Urothelium cell line (cell line): ENCODE measurements at places on chromosomes 6 and 20.

- no peak for DNase-seq
These were observed 16.8 kb downstream of the SRSF3 start for GRCh38 chr6:36610956-36611336.

- DNase-seq: no peak
These were observed 27.3 kb downstream of the NQO2 start for GRCh38 chr6:3026791-3027626.

DNA sequence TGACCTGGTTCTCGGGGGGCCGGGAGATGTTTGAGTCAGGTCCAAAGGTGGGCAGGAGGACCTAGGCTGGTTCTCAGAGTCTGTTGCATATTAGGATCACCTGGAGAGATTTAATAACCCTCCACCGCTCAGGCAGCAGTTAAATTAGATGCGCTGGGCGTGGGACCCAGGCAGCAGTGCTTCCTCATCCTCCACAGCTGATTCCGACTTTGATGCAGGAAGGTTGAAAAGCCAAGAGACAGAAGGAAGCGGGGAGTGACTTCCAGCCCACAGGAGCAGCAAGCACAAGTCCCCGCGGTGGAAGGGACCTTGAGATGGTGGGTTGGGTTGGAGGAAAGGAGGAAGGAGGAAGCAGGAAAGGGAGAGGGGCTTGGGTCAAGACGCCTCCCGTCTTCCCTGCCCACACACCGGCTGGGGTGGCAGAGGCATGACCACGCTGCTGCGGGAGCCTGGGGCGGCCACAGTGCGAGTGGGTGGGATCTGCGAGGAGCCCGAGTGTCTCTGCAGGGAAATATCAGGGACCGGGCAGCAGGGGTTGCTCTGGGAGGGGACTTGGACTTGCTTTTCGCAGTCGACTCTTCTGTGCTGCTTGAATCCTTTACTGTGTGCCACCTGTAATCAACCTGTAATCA is 146.0 kb downstream of the PHACTR3 start:
- DNase-seq: no peak

DNA sequence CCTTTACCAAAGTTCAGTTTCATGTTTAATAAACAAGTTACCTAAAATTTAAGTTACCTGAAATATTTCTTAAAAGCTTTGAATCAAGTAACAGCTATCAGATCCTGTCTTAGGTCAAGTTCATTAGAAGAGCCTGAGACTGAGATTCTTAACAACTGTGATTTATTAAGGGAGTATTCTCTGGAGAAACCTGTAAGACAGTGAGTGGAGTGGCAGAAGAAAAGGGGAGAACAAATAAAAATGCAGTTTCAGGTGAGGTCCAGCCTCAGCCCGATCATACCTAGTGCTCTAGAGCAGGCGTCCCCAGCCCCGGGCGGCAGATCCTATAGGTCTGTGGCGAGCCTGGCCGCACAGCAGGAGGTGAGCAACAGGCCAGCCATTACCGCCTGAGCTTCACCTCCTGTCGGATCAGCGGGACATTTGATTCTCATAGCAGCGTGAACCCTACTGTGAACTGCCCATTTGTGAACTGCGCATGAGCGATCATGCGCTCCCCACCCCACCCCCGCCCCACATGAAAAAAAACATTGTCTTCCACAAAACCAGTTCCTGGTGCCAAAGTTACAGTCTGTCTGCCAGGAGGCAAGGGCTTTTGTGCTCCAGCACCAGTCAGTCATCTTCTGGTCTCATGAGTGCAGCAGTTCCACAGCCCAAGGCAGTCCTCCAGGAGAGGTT is 59.2 kb upstream of the ADGRB3 start:
- DNase-seq: no peak

DNA sequence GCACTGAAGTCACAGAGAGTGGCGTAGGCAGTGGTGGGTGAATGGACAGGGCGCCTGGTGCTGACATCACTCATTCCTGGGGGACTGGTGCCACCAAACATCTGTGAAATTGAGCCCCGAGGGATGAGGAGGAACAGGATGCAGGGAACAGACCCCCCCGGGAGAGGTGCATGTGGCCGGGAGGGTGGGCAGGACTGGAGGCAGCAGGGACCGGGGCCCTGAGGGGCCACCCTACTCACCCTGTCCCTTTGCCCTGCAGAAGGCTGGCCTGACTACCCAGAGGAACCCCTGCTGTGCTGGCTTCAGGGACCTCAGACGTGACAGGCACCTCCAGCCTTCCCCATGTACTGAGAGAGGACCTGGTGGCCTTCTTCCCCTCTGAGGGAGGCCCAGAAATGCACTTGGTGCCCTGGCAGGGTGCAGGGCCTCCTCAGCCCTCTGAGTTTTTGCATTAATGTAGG is 25.1 kb downstream of the SYNDIG1 start:
- DNase-seq: no peak

- DNase-seq: no peak
These were observed 131.6 kb upstream of the OLIG3 start for GRCh38 chr6:137625808-137626207.

DNA sequence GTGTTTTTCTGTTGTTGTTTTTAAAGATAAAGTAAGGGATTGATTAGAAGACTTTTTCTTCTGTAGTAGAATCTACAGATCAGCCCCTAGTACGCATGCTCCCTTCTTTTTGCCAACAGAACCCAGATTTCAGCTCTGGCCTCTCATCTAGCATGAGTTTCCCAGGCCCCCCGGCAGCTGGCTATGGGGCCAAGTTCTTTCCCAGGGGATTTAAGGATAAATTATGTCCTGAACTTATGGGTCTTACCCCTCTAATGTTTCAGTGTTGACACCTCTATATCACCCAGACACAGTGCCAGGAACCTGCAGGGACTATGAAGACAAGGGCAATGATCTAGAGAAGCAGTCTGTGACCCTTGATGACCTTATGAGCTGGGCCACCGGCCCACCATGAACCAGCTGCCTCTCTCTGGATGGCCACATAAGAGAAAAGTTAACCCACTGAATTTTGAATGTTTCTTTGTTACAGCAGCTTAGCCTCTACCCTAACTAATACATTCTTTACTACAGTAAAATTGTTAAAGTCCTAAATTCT is 150.5 kb downstream of the UNC5CL start:
- no peak for DNase-seq

DNA sequence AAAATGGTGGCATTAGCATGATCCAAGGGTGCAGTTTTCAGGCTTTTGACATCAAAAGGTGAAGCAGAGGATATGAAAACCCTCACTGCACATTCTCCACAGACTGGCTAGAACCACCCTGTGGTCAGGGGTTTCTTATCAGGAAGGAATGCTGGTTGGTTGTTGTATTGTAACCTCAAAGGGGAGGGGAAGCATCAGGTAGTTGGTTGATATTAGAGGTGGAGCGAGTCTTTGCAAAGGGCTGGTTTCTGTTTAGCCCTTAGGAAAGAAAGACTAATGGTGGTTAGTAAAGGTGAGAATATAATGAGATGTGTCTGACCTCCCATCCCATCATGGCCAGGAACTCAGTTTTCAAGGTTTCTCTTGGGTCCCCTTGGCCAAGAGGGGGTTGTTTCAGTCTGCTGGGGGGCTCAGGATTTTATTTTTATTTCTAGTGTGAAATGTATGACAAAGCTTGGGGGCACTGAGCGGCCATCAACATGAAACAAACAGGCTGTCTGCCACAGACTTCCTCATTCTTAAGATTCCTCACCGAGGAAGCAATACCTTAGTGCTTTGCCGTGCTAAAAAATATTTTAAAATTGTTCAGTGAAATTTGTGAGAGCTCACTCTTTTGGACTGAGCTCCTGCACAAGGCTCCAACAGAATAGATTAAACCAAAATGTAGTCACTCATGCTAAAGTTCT is 47.5 kb upstream of the PROKR2 start:
- DNase-seq: peak; percentile 35

DNA sequence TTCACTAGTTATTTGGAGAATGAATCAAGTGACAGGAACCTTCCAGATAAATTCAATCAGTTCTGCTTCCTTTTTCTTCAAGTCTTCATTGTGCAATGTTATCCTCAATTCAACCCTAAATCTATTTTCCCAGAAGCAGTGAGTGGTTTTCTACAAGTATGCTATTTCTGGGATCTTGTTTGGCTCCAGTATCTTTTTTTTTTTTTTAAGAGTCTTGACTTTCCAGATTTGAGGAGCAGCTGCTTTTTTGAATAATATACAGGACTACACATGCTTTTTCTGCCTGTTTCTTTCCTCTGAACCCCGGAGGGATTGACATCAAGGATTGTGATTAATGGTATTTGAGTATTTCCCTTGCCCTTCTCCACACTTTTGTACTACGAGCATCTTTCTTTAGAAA is 339.2 kb upstream of the JAG1 start:
- DNase-seq: no peak

DNA sequence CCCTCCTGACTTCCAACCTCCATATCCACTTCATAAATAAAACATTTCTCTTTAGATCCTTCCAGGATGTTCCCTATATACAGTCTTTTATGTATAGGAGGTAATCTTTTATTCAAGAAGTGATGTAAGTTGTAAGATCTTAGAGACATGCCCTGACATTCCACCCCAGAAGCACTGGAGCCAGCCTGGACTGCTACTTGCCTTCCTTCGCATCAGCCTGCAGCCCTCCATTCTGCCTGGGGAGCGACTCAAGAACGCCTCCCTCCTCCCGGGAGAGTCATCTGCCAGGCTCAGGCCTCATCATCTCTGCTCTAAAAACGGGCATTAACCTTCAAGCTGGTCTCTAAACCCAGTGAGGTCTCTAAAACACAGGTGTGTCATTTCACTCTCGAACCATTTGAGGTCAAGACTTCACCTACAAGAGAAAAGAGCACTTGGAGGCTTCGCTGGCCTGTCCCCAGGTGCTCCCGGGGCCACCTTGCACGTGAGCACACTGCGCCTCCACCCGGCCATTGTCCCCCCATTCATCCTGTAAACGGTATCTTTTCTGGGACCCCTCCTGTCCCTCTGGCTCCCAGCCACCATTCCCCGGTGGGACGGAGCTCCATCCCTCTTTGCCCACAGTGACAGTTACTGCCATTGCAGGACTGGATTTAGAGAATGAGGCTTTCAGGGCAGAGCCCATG is 107.5 kb upstream of the PDE10A start:
- no peak for DNase-seq

- no peak for DNase-seq
These were observed 13.9 kb upstream of the MROH8 start for GRCh38 chr20:37193226-37193625.

GRCh38 chr6:89834884-89835792 is 5.5 kb downstream of the CASP8AP2 start:
- no peak for DNase-seq

- peak; percentile 46 for DNase-seq
These were observed 1111.4 kb upstream of the CITED2 start for GRCh38 chr6:140485740-140486449.

- no peak for DNase-seq
These were observed 42.0 kb downstream of the KIAA1755 start for GRCh38 chr20:38218566-38218885.

DNA sequence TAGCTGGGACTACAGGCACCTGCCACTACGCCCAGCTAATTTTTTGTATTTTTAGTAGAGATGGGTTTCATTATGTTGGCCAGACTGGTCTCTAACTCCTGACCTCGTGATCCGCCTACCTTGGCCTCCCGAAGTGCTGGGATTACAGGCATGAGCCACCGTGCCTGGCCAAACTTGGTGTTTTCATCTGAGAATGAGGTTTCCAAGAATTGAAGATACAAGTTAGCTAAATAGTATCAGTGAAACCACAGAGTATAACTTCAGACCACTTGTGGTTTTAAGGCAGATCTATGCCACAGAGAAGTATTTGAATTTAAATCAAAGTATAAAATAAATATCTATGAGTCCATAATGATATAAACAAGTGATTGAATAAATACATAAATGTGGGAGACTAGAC is 70.1 kb downstream of the SLC16A10 start:
- no peak for DNase-seq

GRCh38 chr6:24207413-24207812 is 81.4 kb downstream of the NRSN1 start:
- DNase-seq: no peak

GRCh38 chr6:5997420-5997987 is 9.2 kb downstream of the NRN1 start:
- no peak for DNase-seq

GRCh38 chr6:113763876-113764275 is 93.3 kb upstream of the MARCKS start:
- peak; percentile 9 for DNase-seq

GRCh38 chr6:21098134-21098533 is 495.4 kb upstream of the SOX4 start:
- no peak for DNase-seq

GRCh38 chr6:129030215-129030614 is 147.3 kb downstream of the LAMA2 start:
- no peak for DNase-seq
